Activated T-cell treated with anti-CD3 and anti-CD28 coated beads for 4 hours (primary cell): ENCODE measurements at places on chromosomes 6 and 20.

- DNase-seq = no peak
These were observed 6.7 kb downstream of the C6orf141 start for GRCh38 chr6:49557177-49557576.

DNA sequence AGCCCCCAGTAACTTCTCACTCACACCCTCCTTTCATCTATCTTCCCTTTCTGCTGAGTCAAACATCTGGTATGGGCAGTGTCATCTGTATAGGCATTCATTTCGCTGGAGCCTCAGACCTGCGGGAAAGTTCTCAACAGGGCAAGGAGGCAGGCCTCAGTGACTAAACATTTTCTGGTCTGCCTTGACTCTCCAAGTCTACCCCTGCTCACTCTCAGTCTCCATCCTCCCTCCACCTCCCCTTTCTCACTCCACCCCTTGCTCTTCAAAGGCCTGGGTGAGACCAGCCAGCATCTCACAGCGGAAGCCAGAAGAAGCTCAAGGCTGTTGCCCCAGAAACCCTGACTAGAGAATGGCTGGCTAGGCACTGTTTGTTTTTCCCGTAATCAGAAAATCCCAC lies 105.0 kb upstream of the BEND6 start:
- DNase-seq = no peak

GRCh38 chr6:15892369-15892768 lies 229.5 kb upstream of the DTNBP1 start:
- no peak for DNase-seq

DNA sequence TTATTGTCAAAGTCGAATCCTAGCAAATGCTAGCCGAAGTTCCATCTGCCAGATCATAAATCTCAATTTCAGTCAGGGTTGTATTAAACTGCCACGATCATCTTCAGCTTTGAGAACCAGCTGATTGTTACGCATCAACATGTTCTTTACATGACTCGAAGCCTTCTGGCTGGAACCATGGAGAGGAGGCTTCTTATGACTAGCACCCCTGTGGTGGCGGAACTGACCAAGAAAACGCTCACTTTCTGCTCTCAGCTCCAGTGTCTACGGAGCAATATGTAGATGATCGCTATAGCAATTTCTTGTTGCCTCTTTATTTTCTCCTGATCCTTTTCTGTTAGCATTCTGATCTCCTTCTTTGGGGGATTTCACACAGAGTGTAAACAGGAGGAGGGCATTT lies 479.4 kb upstream of the SLC35B3 start:
- no peak for DNase-seq

DNA sequence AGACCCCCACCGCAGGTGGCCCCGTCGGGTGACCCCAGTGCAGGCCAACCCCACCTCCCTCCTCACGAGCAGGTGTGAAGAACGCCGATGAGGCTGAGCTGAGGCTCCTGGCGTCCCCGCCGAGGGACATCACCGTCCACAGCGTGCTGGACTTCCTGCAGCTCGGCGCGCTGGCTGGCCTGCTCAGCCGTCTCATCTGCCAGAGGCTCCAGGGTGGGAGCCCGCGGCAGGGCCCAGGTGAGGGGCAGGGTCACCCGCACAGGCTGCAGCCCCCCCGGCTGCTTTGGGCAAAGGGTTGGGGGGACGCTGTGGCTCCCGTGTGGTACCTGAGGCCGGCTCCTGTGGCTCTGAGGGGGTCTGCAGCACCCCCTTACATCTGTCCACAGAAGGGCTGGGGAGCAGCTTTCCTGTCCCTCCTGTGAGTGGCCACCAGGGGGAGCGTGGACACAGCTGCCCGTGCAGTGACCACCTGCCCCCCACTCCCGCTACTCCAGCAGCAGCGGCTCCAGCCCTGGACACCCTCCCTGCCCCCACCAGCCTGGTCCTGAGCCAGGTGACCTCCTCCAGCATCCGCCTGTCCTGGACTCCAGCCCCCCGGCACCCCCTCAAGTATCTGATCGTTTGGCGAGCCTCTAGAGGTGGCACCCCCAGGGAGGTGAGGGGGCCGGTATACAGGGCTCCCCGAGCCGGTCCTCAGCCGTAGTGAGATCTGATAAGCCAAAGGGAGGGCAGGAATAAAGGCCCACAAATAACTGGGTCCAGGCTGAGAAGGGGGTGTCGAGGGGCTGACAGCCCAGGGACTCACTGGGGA lies 16.5 kb downstream of the COL20A1 start:
- no peak for DNase-seq

DNA sequence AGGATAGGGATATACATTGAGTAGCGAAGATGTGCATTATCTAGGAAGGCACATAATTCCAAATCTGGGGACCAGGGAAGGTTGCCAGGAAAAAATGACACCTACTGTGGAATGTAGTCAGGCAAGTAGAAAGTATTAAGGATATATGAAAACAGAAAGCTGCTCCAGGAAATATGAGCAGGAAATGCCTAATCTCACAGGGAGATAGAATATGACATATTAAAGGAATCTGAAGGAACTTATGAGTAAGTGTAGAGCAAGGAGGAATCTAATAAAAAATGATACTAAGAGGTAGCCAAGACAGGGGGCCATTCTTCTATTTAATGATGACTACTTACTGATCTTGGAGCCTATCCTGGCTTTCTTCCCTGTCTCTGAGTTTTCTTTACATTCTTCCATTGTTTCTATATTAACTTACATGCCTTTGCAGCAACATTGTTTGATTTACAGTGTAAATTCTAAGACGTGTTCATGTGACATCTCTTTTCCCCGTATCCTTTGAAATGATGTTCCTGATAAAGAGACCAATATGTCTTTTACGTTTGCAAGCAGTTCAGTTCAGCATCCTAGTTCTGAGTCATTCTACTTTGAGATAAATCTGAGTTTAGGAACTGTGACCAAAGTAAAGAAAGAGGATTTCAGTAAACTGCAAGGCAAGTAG lies 58.6 kb downstream of the TINAG start:
- DNase-seq = no peak

- no peak for DNase-seq
These were observed 285.7 kb downstream of the BTBD9 start for GRCh38 chr6:38354037-38354381.

DNA sequence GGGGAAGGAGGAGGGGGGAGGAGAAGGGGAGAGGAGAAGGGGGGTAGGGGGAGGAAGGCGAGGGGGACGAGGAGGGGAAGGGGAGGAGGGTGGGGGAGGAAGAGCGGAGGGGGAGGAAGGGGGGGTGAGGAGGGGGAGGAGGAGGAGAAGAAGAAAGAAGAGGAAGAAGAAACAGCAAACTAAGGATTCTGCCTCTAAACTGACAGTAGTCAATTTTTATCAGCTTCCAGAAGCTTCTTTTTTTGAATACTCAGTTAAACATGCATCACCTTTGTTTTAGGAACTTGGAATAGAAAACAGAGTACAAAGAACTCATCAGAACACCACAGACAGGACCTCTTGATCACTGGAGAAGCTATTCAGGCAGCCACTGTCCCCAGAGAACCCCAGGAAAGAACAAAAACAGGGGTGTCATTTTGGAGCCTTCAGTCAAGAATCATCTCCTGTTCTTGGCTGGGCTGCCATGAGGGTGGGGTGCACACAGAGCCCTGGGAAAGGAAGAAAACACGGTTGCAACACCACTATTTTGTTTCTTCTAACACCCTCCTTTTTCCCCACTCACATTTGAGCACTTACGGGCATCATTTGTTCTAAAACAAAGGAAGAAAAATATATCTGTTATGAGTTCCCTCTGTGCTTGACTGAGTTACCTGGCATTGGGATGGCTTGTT lies 67.4 kb downstream of the TMEM170B start:
- DNase-seq = no peak

DNA sequence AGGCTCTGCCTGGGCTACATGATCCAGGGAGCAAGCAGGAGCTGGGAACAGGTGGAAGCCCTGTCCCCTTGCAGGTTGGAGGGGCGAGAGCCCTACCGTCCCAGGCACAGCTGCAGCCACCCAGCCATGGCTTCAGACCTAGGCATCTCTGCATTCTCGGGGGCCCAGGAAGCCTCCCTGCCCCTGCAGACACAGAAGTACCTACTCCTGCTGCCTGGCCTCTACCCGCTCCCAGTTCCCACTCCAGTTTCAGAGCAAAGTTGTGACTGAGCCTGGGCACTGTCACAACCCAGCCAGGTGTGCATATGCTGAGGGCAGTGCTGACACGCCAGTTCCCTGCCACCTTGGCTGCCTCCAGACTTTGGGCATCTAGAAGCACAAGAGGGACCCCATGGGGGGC lies 645.9 kb downstream of the HTR1B start:
- no peak for DNase-seq

DNA sequence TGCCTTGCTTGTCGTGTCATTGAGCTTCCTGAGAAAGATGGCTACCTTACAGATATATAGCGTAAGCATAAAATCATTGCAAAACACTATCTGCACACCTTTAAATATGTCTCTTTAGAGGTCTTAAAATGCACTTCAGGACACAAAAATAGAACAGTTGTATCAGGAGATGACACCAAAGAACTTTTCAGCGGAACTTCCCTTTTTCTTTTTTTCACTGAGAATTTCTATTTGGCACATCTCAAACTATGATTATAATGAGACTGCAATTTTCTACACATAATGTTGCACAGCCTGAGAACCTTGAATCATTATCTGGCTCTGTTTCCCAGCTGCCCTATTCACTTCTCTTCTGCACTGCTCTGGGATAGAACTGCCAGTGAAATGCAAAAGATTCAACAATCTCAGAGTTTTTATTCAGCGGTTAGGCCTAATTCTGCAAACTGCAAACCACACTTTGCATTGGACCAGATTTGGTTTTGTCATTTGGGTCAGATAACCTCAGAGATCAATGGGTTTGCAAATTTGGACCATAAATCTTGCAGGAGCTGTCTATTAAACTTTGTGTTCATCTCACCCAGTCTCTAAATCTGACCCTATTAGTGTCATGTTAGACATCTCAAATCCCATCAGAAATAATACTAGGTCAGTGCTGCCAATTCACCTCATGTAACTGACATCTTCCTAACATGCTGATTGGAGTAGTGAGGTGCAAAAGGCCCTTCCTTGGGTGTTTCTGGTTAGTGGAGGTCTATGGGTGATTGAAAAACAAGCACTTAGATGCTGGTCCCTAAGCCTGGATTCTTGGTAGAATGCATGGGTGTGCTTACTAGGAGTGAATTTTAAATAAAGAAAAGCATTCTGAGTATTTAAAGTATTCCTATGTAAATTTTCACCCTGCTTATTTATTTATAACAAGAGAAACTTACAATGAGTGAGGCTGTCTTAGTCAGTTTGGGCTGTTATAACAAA lies 382.7 kb downstream of the UTRN start:
- no peak for DNase-seq

DNA sequence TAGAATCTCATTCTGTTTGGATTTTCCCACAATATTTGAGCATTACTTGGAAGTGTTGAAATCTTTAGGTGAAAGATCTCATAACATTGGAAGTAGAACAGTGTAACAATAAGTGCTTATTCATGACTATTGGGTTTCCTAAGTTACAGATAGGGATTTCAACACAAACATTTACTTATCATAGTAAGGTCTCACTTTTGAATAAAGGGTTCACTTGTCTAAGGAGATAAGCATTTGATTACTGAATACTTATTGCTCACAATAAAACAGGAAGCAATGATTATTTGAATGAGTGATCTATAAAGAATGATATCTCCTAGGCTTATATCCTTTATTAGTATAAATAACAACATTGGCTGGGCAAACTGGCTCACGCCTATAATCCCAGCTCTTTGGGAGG lies 14.8 kb downstream of the DDX43 start:
- no peak for DNase-seq

- DNase-seq = no peak
These were observed 669.6 kb upstream of the NRSN1 start for GRCh38 chr6:23456396-23456795.
